ENCODE measurements at places on chromosomes 4 and X.

GRCh38 chrX:153820601-153821000, 9.7 kb downstream of the PDZD4 start:
- DNase-seq = no peak

- no peak for DNase-seq
These were observed 14.6 kb upstream of the MED28 start for GRCh38 chr4:17599826-17600225.

DNA sequence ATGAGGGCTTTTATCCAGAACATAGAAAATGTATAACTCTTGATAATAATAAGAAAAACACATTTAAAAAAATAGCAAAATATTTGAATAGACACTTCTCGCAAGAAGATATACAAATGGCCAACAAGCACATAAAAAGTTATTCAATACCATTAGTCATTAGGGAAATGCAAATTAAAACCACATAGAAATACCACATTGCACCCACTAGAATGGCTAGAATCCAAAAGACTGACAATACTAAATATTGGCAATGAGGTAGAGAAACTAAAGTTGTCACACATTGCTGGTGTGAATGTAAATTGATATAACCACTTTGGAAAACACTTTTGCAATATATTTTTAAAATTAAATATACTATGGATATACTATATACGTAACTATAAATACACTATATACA, 754.3 kb upstream of the MAGEB2 start:
- DNase-seq = no peak

DNA sequence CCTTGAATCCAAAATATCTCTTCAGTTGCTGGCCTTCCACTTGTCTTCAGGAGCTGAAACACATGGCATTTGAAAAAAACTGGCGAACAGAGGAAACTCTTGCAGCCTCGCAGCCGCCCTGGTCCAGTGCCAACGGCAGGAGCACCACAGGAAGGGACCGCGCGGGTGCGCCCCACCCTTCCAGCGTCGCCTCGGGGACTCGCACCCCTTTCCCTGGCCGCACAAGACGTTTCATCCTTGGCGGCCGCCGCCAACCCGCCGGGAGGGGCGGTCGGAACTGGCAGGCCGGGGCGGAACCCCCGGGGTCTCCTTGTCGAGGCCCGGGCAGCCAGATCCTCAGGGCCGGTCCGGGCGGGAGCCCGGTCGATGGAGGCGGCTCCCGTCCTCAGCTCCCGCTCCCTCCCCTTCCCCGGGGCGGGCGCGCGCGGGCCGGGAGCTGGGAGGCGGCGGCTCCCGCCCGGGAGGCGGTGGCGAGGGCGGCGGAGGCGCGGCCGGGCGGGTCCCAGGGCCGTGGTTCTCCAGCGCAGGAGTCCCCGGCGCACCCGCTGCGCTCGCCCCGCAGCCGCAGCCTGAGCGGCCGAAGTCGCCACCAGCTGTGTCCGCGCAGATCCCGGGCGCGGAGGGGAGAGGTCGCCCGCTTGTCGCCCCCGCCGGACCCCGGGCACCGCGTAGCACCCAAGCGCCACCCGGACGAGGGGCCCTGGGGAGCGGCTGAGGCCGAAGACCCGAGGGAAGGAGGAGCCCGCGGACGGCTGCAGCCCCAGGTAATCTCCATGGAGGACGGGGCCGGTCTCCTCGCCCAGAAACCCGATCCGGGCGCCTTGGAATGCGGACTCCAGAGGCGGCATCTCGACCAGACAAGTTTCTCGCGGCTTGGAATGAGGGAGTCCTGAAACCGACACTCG, 886 bp upstream of the NDST3 start:
- DNase-seq = no peak

- no peak for DNase-seq
These were observed 120.8 kb downstream of the EGF start for GRCh38 chr4:110033355-110034025.

- DNase-seq = no peak
These were observed 7.7 kb downstream of the OCIAD2 start for GRCh38 chr4:48898733-48899431.

GRCh38 chrX:140292961-140293360, 211.9 kb downstream of the SOX3 start:
- DNase-seq = no peak

GRCh38 chr4:46211406-46211805, 87.6 kb upstream of the GABRG1 start:
- no peak for DNase-seq

GRCh38 chrX:10633722-10634121, 13.3 kb upstream of the MID1 start:
- DNase-seq = no peak

DNA sequence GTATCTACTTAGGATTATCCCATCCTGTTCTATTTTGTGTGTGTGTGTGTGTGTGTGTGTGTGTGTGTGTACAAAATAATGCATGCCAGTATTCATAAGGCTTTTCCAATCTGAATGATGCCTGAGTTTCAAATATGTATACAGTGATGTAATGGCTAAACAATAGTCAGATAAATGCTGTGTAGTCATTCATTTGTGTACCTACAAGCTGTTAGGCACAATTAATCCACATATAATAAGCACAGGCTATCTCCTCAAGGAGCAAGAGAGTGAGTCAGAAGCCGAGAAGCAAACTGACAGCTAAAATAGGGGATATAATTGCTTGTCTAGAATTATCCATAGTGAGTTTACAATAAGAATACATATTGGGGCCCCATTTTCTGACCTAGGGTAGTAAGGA, 15.7 kb downstream of the DMD start:
- DNase-seq = no peak

DNA sequence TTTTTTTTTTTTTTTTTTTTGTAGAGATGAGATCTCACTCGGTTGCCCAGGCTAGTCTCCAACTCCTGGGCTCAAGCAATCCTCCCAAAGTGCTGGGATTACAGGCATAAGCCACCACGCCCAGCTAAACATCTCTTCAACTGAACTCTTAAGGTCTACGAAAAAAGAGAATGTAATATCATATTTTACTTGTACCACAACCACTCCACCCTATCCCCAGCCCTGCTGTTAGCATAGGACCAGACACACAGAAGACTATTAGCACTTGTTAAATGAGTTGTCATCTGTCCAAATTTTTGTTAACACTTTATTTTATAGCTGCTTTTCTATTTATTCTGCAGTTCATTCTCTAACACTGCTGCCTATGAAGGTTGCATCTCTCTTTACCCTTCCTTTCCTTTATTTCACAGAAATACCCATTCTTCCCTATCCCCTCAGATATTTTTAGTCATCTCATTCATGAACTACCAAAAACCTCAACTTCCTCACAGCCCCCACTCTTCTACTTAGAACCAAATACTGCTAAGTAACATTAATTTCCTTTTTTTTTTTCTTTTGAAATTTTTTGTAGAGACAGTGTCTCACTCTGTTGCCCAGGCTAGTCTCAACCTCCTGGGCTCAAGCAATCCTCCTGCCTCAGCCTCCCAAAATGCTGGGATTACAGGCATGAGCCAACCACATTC, 10.1 kb downstream of the SNX12 start:
- DNase-seq = no peak

- DNase-seq = no peak
These were observed 201.7 kb downstream of the FAM133A start for GRCh38 chrX:93875621-93876282.

DNA sequence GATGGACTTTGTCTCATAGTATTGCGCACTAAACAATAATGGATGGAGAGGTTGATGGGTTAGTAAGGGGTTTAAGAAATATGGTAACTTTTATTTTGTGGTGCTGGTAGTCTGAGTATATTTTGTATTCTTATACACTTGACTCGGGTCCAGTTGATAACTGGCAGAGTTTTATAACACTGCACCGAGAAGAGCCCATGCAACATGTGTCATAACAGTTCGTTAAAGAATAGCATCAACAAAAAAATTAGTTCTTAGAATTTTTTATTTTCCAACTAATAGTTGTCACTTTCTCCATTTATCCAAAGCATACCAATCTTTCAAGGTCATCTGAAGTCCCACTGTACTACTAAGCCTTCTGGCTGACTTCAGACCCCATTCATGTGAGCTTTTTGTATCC, 175.1 kb downstream of the SOWAHB start:
- no peak for DNase-seq

GRCh38 chr4:159013692-159014091, 89.2 kb upstream of the RAPGEF2 start:
- DNase-seq = no peak

DNA sequence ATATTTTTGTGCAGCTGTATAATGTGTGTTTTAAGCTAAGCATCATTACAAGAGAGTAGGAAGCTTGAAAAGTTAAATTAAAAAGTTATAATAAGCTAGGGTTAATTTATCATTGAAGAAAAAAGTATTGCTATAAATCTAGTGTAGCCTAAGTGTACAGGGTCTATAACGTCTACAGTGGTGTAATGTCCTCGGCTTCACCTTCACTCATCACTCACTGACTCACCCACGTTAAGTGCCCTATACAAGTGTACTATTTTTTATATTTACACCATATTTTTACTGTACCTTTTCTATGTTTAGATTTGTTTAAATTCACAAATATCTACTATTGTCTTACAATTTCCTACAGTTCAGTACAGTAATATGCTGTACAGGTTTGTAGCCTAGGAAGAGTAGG, 23.5 kb downstream of the ARAP2 start:
- no peak for DNase-seq

DNA sequence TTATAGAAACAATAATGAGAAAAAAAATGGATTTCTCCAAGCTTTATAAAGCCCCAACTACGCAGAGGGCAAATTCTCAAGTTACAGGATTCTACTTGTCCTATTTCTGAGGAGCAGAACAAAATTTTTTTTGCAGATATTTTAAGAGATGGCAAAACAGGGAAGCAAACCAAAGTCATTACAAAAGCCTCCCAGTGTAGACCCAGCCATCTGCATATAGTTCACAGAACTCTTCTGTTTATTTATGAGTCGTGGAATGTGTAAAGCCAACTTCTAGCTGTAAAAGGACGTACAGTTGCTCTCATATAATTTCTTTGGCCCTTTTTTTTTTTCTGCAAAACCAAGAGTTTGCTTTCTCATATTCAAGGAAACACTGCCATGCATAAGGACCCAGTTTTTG, 120.4 kb downstream of the PCDH7 start:
- DNase-seq = no peak

DNA sequence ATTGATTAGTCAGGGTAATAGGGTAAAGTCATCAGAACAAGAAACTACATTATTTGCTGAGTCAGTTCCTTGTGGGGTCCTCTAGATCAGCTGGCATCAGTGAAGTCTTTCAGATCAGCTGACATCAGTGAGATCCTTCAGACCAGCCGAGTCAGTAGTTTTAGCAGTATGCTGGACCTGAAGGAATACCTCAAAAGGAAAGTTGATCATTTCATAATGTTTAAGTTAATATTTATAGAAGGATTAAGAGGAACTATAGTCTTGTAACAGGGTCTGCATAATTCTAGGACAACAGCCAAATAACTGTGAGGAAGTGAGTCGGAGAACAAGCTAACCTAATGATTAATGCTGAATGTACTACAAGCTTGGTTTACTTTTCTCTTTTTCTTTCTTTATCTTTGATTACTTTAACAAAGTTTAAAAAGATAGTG, 958 bp upstream of the UGT2B7 start:
- no peak for DNase-seq

- DNase-seq = no peak
These were observed 1065.0 kb downstream of the NLGN4X start for GRCh38 chrX:5163663-5164062.

DNA sequence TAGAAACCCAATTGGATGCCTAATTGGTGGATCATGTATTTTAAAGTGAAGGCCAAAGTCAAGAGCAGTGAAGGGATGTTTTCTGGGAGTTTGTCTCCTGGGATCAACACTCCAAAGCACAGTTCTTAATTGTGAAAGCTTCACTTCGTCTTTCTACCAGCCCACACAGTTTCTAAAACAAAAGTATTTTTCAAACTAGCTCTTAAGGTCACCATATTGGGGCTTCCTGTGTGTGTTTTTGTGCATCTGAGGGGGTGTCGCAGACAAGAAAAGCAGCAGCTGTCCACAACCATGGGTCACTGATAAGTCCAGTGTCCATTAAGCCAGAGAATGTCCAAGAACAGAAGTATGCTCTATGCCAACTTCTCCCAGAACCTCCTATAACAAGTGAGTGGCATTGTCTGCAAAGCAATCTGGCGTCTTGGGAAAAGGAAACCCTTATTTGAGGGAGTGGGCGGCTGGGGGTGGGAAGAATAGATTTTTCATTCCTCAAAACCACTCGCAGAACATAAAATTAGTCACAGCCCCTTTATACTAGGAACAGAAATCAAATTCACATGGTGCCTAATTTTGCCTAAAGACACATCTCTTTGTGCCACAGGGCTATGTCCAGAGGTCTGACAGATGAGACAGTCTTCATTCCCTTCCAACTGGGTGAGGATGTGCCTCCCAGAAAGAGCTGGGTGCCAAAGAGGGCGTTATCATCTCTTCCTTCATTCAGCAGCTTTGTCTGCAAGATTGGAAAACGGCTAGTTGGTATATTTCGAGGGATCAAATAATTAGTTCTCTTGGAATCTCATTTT, 610.4 kb downstream of the BCOR start:
- no peak for DNase-seq

- DNase-seq = no peak
These were observed 85.7 kb upstream of the EXOC1L start for GRCh38 chr4:55733932-55734331.

DNA sequence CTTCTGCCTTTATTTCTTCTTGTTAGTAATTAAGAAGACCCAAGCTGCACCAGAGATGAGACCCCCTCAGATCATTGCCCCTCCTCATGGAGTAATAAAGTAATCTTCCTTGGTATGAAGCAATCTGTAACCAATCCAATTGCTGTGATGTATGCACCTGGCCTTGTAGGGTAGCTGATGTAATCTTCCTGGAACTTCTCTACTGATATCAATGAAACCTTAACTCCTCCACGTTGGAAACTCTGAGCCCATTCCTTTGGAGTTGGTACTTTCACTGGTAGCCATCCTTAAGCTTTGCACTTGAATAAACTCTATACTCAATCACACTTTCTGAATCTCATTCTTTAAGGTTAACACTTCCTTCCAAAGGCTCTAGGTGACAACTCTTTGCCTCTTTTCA, 31.6 kb upstream of the NSG1 start:
- DNase-seq = no peak

DNA sequence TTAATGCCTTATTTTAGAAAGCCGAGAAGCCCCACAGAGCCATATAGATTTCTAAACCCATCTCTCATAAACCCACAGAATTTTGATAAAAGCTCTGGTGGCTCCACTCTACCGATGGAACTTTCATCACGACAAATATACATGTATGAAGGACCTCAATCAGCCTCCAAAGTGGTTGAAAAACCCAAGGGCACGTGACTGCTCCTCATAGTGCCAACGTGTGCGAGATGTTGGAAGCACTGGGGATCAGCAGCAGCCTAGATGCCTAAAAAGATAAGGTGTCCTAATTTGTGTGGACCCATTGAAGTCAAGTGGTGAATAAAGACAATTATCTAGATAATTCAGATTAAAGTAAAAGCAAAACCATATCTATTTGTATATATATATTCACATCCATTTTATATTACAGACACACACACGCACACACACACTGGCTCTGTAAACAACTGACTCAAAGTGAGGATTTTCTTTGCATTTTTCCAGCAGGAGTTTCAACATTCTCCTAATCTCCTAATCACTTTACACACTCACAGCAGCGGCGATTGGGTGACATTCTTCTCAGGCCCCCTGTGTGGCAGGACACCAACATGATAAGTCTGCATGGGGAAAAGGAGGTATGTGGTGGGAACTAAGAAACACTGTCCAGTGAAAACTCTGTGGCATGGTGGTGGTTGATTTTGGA, 2.8 kb upstream of the PITX2 start:
- DNase-seq = no peak

- no peak for DNase-seq
These were observed 136.0 kb downstream of the GUCY2F start for GRCh38 chrX:109345856-109346255.
